Testis (tissue), 5 donors: ENCODE measurements at places on chromosomes 2 and 18. TPM values are rescaled to one million over a fixed set of nuclear protein-coding genes. Genes with fewer than 3 reads are reported as not detected.

GRCh38 chr2:235637896-235638295, 144.1 kb downstream of the AGAP1 start:
- DNase-seq, result no peak

- no peak for DNase-seq
Measured at GRCh38 chr18:70931942-70932814, 643.3 kb downstream of the SOCS6 start.

DNA sequence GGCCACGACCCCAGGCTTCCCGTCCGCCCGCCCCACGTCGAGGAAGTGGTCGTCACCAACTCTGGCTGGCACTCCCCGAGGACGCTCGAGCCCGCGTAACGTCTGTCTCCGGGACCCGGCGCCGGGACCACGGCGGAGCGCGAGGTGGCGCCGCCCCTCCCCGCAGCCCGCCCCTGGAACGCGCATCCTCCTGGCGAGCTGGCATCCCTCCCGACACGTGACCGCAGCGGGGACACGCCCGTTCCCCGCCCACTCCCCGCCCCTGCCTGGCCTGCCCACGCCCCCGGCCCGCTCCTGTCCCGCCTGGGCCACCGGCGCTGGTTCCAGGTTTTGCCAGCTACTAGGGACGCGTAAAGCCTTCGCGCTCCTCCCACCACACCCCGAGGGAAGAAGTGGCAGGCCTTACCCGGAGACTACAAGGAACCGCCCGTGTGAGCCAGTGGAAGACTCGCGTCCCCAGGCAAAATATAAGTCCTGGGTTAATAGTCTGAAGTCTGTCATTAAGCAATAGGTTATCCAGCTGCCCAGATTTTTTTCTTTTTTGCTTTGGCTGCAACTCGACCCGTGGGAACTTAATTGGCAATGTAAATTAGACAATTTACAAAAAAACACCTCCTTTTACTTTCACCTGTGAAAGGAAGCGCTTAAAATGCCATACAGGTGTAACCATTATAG, at the start of gene OSBPL1A:
Gene OSBPL1A, minus strand, starts transcription at position 131 of the 675 bp plus-strand sequence. CDS start 20,291 bp downstream, outside the sequence.
- DNase-seq, result peak; percentile 95

DNA sequence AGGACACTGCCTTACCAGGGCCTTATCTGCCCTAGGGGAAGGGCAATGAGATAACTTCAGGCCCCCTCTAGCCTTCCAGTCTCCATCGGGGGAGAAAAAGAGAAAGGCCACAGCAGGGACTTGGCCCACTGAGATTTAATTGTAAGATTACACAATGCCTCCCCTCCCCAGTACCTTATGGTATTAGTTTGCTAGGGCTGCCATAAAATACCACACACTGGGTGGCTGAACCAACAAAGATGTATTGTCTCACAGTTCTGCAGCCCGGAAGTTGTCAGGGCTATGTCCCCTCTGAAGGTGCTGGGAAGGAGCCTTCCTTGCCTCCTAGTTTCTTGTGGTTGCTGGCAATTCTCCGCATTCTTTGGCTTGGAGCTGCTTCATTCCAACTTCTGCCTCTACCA, 34.8 kb upstream of the SPATA3 start:
- no peak for DNase-seq

GRCh38 chr2:160063879-160064612, 1.6 kb upstream of the PLA2R1 start:
- DNase-seq, result no peak

- no peak for DNase-seq
Measured at GRCh38 chr2:24691806-24692205, 101.4 kb downstream of the PTRHD1 start.

DNA sequence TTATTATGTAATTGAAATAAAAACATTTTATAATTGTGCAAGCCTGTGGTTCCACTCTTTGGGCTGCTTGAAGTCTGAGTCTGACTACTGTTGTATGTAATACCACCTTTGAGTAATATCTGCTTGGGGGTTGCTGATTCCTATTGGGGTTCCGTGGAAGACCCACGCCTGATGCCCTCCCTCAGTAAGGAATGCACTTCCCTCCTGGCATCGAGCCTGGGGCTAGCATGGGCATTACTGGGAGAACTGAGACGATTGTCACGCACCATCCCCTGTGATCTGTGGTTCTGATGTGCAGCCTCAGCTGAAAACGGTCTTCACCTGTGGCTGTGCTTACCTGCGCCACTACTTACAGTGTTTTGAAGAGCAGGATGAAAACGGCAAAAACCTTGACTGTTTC, 32.7 kb upstream of the RBM44 start:
- no peak for DNase-seq

DNA sequence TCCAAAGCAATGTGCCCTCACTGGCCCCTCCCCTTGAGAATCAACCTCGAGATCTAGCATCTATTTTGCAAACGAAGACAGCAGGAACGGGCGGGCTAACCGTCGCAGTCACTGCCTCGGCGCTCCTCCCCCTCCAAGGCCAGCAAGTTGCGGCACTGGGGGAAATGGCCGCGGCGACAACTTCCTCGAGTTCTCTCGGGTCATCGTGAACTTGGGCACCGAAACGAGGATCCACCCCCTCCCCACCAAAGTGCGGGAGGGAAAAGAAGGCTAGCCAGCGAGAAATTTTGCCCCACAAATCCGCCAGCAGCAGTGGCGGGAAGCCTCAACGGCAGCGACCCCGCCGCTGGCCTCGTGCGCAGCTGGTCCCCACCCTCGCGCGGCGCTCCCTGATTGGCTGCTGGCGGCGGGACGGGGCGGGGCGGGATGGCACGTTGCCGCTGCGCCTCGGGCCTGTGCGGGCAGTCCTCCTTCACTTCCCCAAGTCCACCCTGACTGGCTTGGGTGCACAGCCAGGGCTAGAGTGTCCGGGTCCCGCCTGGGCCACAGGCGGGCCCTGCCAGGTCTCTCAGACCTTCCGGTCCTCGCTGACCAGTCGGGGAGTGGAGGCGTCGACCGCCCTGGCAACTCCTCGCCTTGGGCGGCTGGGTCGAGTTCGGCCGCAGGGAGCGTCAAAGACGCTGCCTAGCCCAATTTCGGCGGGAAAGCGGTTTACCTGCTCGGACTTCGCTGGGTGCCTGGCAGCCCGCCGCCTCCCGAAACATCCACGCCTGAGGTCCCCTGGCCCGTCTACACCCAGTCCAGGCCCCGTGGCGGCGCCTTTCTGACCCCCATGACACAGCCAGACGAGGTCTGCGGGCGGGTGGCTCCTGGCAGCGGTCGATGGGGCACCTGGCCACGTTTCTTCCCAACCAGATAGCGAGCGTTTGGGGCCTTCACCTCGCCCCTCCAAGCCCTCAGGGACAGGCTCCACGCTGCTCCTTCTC, at the start of gene BOLL:
Gene BOLL, minus strand, starts transcription at position 364 of the 986 bp plus-strand sequence. CDS start 3,469 bp downstream, outside the sequence.
- peak; percentile 65 for DNase-seq

- no peak for DNase-seq
Measured at GRCh38 chr2:238113611-238114010, 13.5 kb downstream of the ESPNL start.

DNA sequence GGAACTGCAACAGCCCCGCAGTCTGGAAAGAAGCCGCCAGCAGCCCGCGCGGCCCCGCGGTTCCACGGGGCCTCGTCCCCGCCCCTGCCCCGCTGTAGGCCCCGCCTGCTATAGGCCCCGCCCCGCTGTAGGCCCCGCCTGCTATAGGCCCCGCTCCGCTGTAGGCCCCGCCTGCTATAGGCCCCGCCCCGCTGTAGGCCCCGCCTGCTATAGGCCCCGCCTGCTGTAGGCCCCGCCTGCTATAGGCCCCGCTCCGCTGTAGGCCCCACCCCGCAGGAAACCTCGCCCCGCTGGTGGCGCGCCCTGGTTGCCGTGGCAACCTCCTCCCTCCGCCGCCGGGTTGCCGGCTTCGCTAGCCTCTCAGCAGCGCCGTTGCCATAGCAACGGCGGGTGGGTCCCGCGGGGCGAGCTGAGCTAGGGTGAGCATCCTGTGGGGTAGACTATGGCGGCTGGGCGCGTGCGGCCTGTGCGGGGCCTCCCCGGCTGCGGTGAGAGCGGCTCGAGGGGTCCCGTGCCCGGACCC, 12.2 kb upstream of the KIF1A start:
- peak; percentile 91 for DNase-seq

DNA sequence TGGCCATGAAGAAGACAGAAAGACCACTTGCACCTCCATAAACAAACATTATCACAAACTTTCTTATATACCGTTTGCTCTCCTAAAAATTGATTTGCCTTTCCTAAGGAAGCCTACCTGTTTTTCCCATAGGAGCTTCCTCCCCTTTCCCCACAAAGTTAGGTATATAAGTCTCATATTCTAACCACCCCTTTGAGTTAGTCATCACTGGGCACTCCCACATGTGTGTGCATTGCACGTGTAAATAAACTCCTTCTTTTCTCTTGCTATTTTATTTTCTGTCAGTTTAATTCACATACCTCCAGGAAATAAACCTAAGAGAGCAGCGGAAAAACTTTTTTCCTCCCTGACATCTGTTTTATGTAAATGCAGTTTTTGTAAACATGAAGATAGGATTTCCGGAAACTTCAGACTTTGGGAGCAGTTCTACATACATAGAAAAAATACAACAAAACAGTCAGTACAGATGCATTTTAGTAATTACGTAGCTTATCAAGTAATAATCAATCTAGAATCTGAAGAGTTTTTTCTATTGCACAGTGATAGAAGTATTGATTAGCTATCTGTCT, 46.6 kb downstream of the PLCL1 start:
- no peak for DNase-seq

DNA sequence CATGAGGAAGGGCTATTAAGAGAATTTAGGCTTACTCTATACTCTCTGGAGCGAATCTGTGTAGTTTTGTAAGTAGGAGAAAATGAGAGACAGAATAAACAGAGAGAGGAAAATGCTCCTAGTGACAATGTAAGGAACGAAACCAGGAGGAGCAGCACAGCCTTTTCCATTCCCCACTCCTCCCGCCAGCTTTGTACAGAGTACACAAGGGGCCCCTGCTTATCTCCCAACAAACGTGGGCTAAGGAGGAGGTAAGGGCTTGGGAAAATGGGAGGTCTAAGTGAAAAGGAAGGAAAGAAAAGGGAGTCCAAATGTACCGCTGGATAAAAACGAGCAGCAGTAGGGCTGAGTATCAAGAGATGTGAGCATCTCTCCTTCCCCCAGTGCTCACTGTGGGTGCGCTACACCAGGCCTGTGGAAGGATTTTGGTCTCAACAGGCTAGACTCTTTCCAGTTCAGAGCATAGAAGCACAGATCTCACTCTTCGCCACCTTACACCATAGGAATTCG, 12.1 kb upstream of the IHH start:
- no peak for DNase-seq

The LAMA3 gene
- 22.1 TPM for total RNA-seq

The TUBA4A gene
- 27.0 TPM for total RNA-seq

The NCKAP1 gene
- 82.9 TPM for total RNA-seq

The BUB1 gene
- 72.9 TPM for total RNA-seq

The POTEI gene
- total RNA-seq, result 38.7 TPM

The LHCGR gene
- 7.5 TPM for total RNA-seq

The RNF152 gene
- total RNA-seq, result 10.8 TPM
